ENCODE measurements at places on chromosomes 3 and 15. TPM values are rescaled to one million over a fixed set of nuclear protein-coding genes. Genes with fewer than 3 reads are reported as not detected.

The C3orf49 gene
- polyA plus RNA-seq = not detected

The DPPA4 gene
- polyA plus RNA-seq = not detected

The SEMA5B gene
- under 0.01 TPM for polyA plus RNA-seq

The EFCAB12 gene
- 0.25 TPM for polyA plus RNA-seq

The ACP3 gene
- polyA plus RNA-seq = 0.63 TPM

The SLC15A2 gene
- polyA plus RNA-seq = 0.26 TPM
